Activated T-cell treated with anti-CD3 and anti-CD28 coated beads, Interleukin-2, amount 50 U/mL, for 4 hours (primary cell): ENCODE measurements at places on chromosomes 7 and 10. TPM values are rescaled to one million over a fixed set of nuclear protein-coding genes. Genes with fewer than 3 reads are reported as not detected.

GRCh38 chr7:133108023-133108422 is 26.1 kb upstream of the CHCHD3 start:
- no peak for DNase-seq

- DNase-seq, result no peak
Observed at GRCh38 chr7:151345576-151346469, 4.2 kb downstream of the NUB1 start.

GRCh38 chr7:91251877-91252276 is 12.4 kb upstream of the FZD1 start:
- DNase-seq, result no peak

GRCh38 chr10:86345859-86346798 is 20.5 kb downstream of the GRID1 start:
- DNase-seq, result no peak

GRCh38 chr10:21490028-21490710 is 35.3 kb downstream of the SKIDA1 start:
- no peak for DNase-seq

DNA sequence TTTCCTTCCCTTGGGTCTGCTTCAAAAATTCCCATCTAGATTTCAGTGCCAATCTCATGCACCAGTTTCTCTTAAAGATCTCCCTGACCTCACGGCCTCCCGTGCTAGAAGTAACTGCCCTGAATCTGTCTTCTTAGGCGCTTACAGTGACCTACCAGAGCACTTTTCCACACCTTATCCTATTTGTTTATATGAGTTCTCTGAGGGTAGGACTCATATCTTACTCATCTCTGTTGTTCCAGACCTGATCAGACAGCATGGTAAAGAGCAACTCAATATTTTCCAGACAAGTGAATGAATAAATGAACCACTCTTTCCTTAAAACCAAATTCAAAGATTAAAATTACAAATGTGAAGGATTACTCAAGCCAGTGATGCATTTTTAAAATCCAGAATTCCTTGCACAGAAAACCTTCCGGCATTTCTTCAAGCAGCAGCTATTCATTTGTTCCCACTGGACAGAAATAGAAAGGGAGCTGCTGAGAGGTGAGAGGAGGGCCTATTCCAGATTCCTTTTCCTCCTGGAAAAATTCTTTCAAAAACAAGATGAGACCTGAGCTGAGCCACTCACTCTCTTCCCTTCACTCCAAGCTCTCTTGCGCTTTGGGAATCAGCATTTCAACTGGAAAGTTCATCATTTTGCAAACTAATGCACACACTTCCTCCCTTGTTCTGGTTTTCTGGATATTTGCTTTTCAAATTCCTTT is 94.6 kb downstream of the ELMO1 start:
- no peak for DNase-seq

The MYH16 gene
- total RNA-seq, result not detected

The ADAM8 gene
- 62.8 TPM for total RNA-seq

The LIPN gene
- total RNA-seq, result not detected
